ENCODE measurements at places on chromosomes 4 and X.

DNA sequence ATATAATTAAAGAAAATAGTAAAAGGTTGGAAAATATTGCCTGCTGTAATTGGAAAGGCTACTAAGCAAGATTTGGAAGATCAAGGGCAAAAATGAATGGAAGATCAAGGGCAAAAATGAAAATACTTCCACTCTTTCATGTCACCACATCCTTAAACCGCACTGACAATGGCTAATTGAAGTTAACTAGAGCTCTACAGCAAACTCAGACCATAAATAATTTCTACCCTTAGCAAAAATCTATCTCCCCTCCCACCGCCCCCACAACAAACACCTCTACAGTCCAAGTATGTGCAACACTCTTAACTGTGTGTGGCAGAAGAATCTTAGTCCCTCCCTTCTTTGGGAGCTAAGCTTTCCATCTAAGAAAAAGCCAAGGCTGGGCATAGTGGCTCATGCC, 27.1 kb downstream of the ATP11C start:
- DNase-seq, result no peak

DNA sequence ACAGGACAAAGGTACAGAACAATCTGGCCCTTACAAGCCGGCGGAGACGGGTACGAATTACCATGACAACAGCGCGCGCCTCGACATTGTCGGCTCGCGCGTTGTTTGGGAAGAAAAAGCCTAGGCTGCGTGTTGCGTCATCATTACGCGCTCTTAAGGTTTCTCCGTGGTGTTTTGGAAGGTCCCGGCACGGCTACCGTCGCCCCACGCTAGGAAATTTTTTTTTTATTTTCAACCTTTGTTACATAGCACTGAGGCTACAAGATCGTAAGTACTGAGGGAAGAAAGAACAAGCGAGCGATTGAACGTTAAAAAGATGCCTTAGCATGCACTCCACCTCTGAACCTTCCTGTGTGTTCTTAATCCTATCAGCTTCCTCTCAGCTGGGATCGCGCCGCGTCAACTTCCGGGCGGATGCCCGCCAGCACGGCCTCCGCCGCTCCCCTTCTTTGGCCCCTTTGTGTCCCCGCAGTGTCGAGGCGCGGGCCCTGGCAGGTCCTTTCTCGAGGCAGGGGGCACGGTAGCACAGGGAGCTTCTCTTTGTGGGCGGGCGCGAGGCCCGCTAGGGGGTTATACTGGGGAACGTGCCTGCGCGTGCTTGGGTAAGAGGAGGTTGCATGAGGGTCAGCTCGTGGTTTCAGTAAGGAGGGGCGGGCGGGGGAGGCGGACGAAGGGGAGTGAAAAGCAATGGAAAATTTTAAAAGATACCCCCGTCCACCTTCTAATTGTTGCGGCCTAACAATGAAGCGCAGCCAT, at the start of gene SMARCAD1:
TSS of gene SMARCAD1 (plus strand) at position 397 of the 756 bp plus-strand sequence. CDS start 530 bp downstream, outside the sequence.
- DNase-seq, result peak; percentile 95

DNA sequence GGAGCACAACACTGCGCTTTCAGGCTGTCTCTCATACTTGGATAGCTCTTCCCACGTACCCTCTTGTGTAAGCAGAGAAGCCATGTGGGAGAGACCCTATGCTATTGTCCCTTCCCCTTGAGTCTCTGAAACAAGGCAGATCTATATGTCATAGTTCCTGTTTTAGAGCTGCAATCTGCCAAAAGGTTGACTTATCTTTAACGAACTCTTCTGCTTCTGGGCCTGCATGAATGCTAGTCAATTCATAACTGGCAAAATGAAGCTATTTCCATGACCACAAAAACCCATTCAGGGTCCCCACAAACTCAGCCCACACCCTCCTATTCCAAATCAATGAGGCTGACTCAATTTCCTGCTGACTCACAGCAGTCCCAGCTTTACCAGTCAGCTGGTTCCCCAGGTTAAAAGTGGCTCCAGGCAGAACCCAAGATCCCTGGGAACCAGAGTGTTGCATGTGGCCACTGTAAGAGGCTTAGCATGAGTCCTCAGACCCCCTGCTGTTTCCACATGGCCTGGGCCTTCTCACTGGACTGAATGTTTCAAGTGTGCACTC, 25.3 kb upstream of the SOD3 start:
- DNase-seq, result no peak

DNA sequence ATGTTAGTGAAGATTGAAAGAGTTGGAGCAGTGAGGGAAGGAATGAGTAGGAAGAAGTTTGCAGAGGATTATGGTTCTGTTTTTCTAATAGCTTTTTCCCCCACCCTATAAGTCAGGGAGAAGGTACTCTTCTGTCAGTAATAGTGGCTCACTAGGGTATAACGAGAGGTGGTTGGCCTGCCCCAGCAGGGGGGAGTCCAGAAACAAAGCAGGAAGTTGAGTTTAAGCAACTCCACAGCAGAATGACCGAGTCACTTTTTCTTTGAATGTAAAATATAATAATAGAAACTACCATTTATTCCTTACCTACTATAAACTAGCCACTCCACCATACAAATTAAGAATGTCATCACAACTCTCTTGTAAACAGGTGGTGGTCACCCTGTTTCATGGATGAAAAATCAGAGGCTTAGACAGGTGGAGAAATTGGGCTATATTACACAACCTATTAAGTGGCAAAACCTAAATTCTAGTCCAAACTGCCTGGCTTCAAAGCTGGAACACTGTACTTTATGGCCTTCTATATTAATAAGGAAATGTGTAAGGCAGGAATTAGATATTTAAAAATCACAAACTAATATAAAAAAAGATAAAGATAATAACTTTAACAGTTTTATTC, 21.9 kb downstream of the AP1AR start:
- no peak for DNase-seq

GRCh38 chr4:159538556-159538955, 435.7 kb downstream of the RAPGEF2 start:
- DNase-seq, result no peak
